ENCODE measurements at places on chromosomes 11 and 22.

DNA sequence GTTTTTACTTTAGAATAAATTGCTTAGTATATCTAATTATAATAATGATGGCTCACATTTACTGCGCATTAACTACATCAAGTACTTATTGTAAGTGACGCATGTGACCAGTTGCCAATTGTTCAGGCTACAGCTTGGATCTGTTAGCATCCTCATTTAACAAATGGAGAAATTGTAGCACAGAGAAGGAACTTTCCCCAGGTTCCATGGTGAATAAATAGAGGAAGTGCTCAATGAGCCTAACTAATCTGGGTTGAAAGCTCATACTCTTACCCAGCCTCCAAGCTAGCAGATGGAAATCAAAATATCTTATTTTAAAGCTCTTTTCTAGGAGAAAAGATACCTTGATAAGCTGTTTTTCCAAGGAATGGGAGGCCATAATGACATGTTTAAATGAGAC is 19.8 kb downstream of the MMP27 start:
- DNase-seq = no peak

GRCh38 chr11:48167380-48167779 is 49.2 kb upstream of the OR4B1 start:
- DNase-seq = no peak

DNA sequence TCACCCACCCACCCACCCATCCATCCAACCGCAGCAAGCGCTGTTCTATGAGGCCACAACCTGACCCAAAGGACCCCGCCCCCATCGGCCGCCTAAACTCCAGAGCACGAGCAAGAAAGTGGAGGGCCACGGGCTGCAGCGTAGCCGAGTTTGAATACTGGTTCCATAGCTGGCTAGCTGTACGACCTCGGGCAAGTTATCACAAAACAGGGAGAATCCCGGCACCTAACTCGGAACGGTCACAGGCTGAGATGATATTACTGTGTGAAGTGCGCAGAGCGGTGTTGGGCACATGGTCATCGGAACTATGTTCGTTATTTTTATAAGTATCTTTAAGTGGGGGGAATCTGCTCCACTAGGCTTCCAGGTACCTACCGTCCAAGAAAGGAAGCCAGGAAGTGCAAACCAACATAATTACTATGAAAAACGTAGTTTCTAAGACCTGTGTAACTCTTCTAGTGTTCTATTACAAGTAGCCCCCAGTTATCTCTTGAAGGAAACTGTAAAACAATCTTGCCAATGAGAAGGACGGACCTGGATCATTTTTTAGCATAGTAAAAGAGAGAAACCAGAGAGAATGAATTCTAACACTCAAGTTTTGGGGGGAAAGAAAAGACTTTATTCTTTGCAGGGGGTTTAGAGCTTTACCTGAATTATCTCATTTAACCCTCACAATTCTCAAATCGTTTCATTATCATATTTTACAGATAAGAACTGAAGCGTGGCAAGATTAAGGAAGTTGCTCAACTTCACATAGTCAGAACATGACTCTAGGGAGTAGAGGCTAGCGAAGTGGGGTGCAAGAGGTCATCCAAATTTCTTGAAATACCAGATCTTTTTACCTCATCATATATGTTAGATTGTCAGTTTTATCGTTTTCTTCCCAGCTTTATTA is 663 bp upstream of the BUD13 start:
- no peak for DNase-seq

DNA sequence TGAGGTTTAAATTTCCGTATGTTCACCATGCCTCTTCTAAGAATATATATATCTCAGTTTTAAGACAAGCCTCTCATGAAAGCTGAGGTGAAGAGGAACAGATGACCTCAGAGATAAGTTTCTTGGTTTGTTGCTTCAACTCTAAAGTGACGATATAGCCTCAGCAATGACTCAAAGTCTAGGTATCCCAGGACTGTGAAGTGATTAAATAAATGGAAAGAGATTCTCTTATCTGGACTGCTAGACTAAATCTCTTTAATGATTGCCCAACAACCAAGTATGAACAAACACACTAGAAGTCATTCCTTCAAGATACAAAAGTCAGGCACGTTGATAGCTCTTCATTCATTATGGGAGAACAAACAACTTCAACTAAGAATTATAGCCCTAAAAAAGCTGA is 15.3 kb downstream of the CADM1 start:
- DNase-seq = no peak

GRCh38 chr22:43173566-43173965 is 13.4 kb downstream of the TTLL12 start:
- no peak for DNase-seq
